NCI-H1417 treated with DMSO at 0.1 percent for 48 hours (cell line): ENCODE measurements at places on chromosomes 16 and 17.

- no peak for DNase-seq
Observed at GRCh38 chr17:15498107-15498506, 30.7 kb upstream of the CDRT4 start.

DNA sequence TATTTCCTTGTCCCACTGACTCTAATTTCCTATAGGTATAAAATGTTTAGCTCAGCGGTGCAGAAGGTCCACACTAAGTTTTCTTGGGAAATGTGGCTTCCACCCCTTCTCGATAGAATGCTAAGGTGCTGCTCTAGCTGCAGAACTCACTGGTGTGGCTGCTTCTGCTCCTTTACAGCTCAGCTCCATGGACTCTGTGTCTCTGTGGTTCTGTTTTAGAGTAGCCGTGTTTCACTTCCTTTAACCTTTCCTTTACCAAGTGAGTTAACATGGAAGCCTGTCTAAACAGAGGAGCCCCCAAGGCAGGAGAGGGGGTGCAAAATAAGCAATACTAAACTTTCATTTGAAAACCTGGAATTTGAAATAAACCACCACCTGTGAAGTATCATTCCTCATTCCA, 65.3 kb downstream of the SPECC1 start:
- no peak for DNase-seq

DNA sequence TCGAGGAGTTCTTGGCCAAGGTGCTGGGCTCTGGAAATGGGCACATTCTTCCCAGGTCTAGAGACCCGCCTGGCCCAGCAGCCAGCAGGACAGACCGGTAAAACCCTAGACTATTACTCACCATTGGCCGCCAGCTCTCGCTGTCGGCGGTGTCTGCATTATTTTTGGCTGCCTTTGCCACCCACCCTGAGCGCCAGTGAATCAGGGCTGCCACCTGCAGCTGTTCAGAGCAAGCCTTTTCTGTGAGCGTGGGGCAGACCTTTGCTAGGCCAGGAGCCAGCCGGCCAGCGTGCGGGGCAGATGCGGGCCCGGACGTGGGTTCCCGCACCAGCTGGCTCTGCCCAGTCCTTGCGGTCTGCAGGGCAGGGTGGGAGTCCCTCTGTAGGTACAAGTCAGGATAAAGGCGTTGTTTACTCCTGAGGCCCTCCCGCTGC, 15.8 kb upstream of the CLEC18A start:
- DNase-seq = no peak

- DNase-seq = no peak
Observed at GRCh38 chr16:51321251-51321650, 170.2 kb upstream of the SALL1 start.

DNA sequence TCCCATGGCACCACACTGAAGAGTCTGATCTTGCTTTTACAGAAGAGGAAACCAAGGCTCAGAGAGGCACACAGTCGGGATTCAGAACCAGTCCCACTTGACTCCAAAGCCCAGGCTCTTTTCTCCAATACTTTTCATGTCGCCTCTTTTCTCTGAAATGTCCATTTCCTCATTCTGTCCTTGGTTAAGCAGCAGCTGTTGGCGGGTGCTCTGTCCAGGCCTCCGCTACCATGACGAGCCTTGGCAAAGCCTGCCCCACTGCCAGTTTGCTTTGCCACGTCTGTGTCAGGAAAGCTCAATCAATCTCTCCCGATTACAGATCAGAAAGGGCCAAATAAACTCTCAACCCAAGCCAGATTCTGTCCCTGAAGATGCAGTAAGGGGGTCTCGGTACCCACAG, 9.1 kb upstream of the CEP295NL start:
- no peak for DNase-seq
